ENCODE measurements at places on chromosomes 2 and 18. TPM values are rescaled to one million over a fixed set of nuclear protein-coding genes. Genes with fewer than 3 reads are reported as not detected.

GRCh38 chr2:67515538-67515937 lies 118.4 kb downstream of the ETAA1 start:
- H3K27ac ChIP-seq: no peak overlapping the region
- no peak for DNase-seq
- H3K4me1 ChIP-seq: no peaks in the 10 kb centered on the region

GRCh38 chr2:118982039-118982438 lies 40.0 kb downstream of the MARCO start:
- no peaks in the 10 kb centered on the region for H3K36me3 ChIP-seq
- no peak overlapping the region for H3K4me3 ChIP-seq
- H3K27ac ChIP-seq: no peak overlapping the region
- no peaks in the 10 kb centered on the region for H3K4me1 ChIP-seq
- H3K27me3 ChIP-seq: no peaks in the 10 kb centered on the region

Gene CNDP1
- not detected for total RNA-seq

GRCh38 chr2:233356546-233357308 lies 2.4 kb downstream of the DGKD start:
- H3K4me3 ChIP-seq: peak overlapping the region; percentile 79
- H3K27ac ChIP-seq: no peak overlapping the region
- H3K27me3 ChIP-seq: no peaks in the 10 kb centered on the region
- H3K36me3 ChIP-seq: peaks cover 40% of the 10 kb centered on the region

GRCh38 chr2:19569300-19569791 lies 210.9 kb upstream of the OSR1 start:
- no peak overlapping the region for H3K4me3 ChIP-seq
- H3K4me1 ChIP-seq: no peaks in the 10 kb centered on the region
- no peak overlapping the region for H3K27ac ChIP-seq
- no peak for DNase-seq

DNA sequence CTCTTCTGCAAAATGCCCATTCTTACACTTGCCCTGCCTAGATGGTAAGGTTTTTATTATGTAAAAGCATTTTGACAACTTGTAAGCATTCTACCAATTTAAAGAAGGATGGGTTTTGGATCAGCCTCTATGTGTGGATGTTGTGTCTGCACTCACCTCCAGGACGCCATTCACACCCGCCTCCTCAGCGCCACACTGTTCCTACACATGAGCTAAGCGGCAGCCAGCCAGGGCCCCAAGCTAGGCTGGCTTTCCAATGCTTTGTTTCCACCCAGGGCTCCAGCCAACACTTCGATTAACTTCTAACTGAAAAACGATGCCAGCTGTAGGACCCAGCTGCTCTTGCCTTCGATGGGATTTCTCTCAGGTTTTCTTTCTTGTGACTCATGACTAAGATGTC lies 73.3 kb upstream of the FZD7 start:
- no peak overlapping the region for H3K27ac ChIP-seq
- no peak overlapping the region for H3K4me3 ChIP-seq
- no peaks in the 10 kb centered on the region for H3K36me3 ChIP-seq

DNA sequence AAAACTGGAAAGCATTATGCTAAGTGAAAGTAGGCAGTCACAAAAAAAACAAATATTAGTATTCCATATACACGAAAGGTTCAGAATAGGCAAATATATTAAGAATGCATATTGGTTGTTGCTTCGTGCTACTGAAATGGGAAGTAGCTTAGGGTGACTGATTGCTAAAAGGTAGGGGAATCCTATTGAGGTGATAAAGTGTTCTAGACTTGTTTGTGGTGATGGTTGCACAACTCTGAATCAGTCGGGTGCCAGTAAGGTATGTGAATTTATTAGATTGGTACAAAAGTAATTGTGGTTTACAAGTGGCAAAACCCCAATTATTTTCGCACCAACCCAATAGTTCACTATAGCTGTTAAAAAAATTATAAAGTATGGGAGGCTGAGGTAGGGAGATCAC lies 20.7 kb downstream of the USP34 start:
- no peak overlapping the region for H3K4me3 ChIP-seq
- no peak overlapping the region for H3K27ac ChIP-seq
- H3K27me3 ChIP-seq: no peaks in the 10 kb centered on the region
- no peak for DNase-seq
- peaks cover 20% of the 10 kb centered on the region for H3K36me3 ChIP-seq

GRCh38 chr2:127591221-127591923 lies 54.6 kb upstream of the GPR17 start:
- no peak overlapping the region for H3K4me3 ChIP-seq
- H3K4me1 ChIP-seq: peaks cover 4% of the 10 kb centered on the region

DNA sequence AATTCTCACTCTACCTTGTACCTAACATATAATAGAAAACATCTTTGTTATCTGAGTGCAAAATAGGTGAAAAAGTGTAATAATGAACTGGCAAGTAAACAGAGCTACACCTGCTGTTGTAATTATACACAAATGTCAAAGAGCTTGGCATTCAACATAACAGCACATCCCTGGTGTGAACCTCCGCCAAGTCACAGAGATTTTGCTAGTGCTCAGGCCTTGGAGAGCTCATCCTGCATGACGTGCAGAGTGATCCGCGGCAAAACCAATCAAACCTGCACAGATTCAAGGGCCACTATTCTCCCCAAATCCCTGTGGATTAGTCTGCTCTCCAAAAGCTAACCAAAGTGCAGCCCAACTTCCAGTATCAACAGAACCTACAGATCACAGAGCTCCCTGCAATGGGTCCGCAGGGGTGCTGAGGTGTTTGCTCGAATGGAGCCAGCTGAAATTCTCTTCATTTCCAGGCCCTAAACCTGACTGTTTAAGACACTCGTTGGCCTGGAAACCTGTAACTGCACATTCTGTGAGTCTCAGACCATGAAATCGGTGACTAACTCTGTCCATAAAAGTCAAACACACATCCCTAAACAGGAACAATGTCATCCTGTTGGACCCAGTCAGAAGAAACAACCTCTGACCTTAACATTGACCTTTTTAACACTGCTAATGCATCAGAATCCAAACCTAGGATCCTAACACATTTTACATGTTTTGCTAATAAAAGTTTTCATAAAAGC lies 111.8 kb downstream of the EPB41L3 start:
- H3K36me3 ChIP-seq: no peaks in the 10 kb centered on the region
- H3K4me3 ChIP-seq: no peak overlapping the region
- DNase-seq: no peak
- no peaks in the 10 kb centered on the region for H3K4me1 ChIP-seq

DNA sequence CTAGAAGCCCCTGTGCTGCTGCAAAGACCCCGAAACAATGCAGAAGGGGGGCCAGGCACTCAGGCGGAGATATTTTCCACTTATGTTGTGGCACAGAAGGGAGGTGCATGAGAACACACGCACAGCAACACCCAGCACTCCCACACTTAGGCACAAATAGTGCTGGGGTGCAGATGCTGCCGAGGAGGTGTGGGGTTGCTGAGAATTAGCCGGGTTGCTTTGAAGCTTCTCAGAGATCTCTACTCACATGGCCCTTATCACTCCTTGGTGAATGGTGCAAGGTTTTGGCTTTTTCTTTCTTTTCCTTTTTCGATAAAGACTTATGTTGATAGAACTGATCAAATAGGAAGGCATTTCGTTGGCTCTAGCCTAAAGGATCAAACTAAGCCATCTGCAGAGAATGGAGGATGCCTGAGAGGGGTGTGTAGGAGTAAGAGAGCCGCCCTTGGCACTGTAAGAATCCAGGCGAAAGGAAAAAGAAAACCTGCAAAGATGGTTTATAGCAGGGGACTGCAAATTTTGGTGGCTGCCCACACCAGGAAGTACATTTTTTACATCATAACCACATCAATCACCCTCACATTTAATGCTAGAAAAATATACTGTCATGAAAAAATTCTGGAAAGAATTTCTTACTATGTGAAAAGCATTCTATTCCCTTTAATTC lies 27.9 kb upstream of the FHL2 start:
- no peaks in the 10 kb centered on the region for H3K36me3 ChIP-seq
- peaks cover 12% of the 10 kb centered on the region for H3K4me1 ChIP-seq
- DNase-seq: no peak
- no peak overlapping the region for H3K27ac ChIP-seq
- no peak overlapping the region for H3K4me3 ChIP-seq

GRCh38 chr2:236073246-236073645 lies 94.9 kb downstream of the GBX2 start:
- no peaks in the 10 kb centered on the region for H3K27me3 ChIP-seq
- no peak for DNase-seq
- no peaks in the 10 kb centered on the region for H3K4me1 ChIP-seq
- H3K36me3 ChIP-seq: no peaks in the 10 kb centered on the region

DNA sequence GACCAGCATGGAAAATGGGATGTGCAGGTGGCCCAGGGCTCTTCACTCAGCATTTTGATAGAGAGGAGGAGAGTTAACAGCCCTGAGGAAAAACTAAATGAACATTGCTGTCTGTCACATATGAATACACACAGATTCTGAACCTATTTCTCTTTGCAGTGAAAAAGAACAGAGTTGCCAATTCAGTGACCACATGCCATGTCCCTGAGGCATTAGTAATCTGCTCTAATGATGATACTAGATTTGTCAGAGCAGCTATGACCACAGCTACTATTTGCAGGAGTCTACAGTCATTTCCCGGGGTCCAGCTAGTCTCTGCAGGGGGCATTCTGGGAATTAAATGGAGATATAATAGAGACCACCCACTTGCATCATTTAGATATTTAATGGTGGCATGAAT lies 267.6 kb downstream of the TMX3 start:
- no peak overlapping the region for H3K27ac ChIP-seq
- no peak for DNase-seq
- no peaks in the 10 kb centered on the region for H3K36me3 ChIP-seq
- no peaks in the 10 kb centered on the region for H3K4me1 ChIP-seq
- no peak overlapping the region for H3K4me3 ChIP-seq
- no peaks in the 10 kb centered on the region for H3K27me3 ChIP-seq

DNA sequence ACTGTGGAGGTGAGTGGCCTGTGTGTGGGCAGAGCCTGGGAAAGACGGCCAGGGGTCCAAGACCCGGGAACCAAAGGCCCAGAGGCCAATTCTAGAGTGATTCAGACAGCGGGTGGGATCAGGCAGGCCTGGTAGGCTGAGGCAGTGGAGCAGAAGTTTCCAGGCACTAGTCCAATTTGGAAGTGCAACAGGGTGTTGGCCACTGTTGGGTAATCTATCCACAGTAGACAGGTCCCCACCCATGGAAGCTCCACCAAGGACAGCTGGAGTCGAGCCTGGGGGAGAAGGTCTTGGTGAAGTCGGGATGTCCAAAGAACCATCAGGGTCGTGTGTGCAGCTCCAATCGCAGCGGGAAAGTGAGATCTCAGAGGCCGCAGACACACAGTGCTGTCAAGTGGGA lies 125.8 kb upstream of the COPS8 start:
- H3K27ac ChIP-seq: no peak overlapping the region
- no peak overlapping the region for H3K4me3 ChIP-seq
- DNase-seq: peak; percentile 1
- H3K36me3 ChIP-seq: no peaks in the 10 kb centered on the region
- peaks cover 15% of the 10 kb centered on the region for H3K4me1 ChIP-seq

DNA sequence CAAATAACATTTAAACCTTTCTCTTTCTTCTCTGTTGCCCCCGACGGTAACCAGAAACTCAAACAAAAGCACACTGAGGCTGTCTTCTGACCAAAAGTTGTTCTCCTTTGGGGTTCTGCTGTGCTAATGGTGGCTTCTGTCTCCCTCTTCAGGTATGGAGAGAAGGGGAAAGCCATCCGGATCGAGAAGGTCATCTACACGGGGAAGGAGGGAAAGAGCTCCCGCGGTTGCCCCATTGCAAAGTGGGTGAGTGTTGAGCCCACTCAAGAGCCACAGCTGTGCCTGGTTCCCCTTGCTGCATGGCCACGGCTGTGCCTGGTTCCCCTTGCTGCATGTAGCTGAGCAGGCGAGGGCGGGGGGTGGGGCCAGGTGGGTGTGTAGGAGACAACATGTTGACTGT lies 67.4 kb downstream of the BOLA3 start:
- H3K4me1 ChIP-seq: no peaks in the 10 kb centered on the region
- H3K4me3 ChIP-seq: no peak overlapping the region
- H3K36me3 ChIP-seq: peaks cover 27% of the 10 kb centered on the region
- H3K27me3 ChIP-seq: no peaks in the 10 kb centered on the region
- H3K27ac ChIP-seq: no peak overlapping the region

GRCh38 chr2:236979664-236980063 lies 106.0 kb upstream of the COPS8 start:
- DNase-seq: no peak
- no peaks in the 10 kb centered on the region for H3K4me1 ChIP-seq
- H3K27ac ChIP-seq: no peak overlapping the region
- H3K27me3 ChIP-seq: peaks cover 8% of the 10 kb centered on the region
- no peak overlapping the region for H3K4me3 ChIP-seq

GRCh38 chr2:103669531-103669930 lies 907.7 kb downstream of the TMEM182 start:
- no peaks in the 10 kb centered on the region for H3K36me3 ChIP-seq
- H3K27ac ChIP-seq: no peak overlapping the region
- H3K27me3 ChIP-seq: no peaks in the 10 kb centered on the region
- no peaks in the 10 kb centered on the region for H3K4me1 ChIP-seq

GRCh38 chr2:169476459-169476858 lies 2.8 kb upstream of the BBS5 start:
- no peak overlapping the region for H3K4me3 ChIP-seq
- DNase-seq: no peak
- no peaks in the 10 kb centered on the region for H3K27me3 ChIP-seq
- H3K36me3 ChIP-seq: no peaks in the 10 kb centered on the region
- H3K27ac ChIP-seq: no peak overlapping the region
- peaks cover 20% of the 10 kb centered on the region for H3K4me1 ChIP-seq

DNA sequence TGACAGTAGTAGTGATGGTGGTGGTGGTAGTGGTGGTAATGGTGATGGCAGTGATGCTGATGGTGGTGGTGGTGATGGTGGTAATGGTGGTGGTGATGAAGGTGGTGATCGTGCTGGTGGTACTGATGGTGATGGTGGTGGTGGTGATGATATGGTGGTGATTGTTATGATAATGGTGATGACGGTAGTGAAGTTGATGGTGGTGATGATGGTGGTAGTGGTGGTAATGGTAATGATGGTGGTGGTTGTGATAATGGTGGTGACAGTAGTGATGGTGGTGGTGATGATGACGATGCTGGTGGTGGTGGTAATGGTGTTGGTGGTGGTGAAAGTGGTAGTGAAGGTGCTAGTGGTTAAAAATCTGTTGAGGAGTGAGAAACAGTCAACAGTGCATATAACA lies 125.6 kb downstream of the AFF3 start:
- no peaks in the 10 kb centered on the region for H3K4me1 ChIP-seq
- DNase-seq: no peak
- no peaks in the 10 kb centered on the region for H3K36me3 ChIP-seq
- no peak overlapping the region for H3K4me3 ChIP-seq

Gene PCARE
- not detected for total RNA-seq

Gene SLC4A3
- not detected for total RNA-seq

- no peak overlapping the region for H3K27ac ChIP-seq
- no peak for DNase-seq
- H3K36me3 ChIP-seq: no peaks in the 10 kb centered on the region
- H3K27me3 ChIP-seq: no peaks in the 10 kb centered on the region
- no peak overlapping the region for H3K4me3 ChIP-seq
- H3K4me1 ChIP-seq: no peaks in the 10 kb centered on the region
These were observed 71.9 kb downstream of the TCF4 start for GRCh38 chr18:55515941-55516710.

Data from activated CD4-positive, alpha-beta memory T cell treated with anti-CD3 and anti-CD28 coated beads, Interleukin-2, amount 10 ng/mL, durations not matched to agents 7 days and 5 days (primary cell).